ENCODE measurements at places on chromosomes 2 and 18.

GRCh38 chr2:151506170-151506569 is 96.5 kb downstream of the RIF1 start:
- no peak for DNase-seq

- DNase-seq: no peak
These were observed 105.1 kb downstream of the HNRNPLL start for GRCh38 chr2:38497670-38498037.

GRCh38 chr2:143909577-143910353 is 610.2 kb downstream of the ZEB2 start:
- no peak for DNase-seq

GRCh38 chr18:6668836-6669235 is 60.7 kb upstream of the ARHGAP28 start:
- DNase-seq: no peak

GRCh38 chr2:11537951-11538350 is 4.1 kb downstream of the GREB1 start:
- no peak for DNase-seq

- DNase-seq: no peak
These were observed 70.4 kb upstream of the HDAC4 start for GRCh38 chr2:239471011-239471792.

GRCh38 chr2:75007819-75008218 is 49.4 kb downstream of the POLE4 start:
- DNase-seq: peak; percentile 93

GRCh38 chr2:18998491-18998890 is 359.9 kb downstream of the OSR1 start:
- DNase-seq: no peak

GRCh38 chr2:74763962-74764428 is 69.9 kb upstream of the HK2 start:
- DNase-seq: no peak

GRCh38 chr2:853203-853870 is 97.3 kb upstream of the SNTG2 start:
- DNase-seq: no peak

DNA sequence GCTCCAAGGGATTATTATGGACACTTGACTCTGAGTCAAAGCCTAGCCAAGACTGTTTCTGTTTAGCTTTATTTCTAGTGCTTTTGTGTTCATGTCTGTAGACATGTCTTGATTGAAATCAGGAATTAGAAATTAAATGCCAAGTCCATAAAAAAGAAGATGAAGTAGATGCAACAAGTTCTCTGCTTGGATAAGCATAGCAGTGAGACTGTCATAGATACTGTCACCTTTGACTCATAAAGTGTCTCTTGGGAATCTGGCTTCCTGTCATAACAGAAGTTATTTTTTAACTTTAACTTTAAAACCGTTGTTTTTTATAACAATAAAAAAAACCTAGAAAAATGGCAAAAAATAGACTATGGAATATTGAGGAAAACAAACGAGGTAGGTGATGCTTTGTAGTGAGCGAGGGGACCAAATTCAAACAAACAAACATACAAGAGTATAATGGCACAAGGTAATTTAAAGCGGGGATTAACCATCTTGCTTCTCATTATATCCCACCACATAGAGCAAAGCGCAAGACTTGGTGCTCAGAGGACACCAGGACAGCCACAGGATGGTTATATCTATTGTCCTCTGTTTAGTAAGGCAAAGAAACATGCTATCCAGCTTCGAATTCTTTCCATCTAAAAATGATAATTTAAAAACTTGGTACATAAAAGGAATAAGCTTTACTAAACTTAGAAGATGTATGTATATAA is 64.6 kb downstream of the CD226 start:
- DNase-seq: no peak

- no peak for DNase-seq
These were observed 192.4 kb upstream of the ERBB4 start for GRCh38 chr2:212730994-212731393.

- no peak for DNase-seq
These were observed 14.0 kb downstream of the KIF1A start for GRCh38 chr2:240806006-240806405.

DNA sequence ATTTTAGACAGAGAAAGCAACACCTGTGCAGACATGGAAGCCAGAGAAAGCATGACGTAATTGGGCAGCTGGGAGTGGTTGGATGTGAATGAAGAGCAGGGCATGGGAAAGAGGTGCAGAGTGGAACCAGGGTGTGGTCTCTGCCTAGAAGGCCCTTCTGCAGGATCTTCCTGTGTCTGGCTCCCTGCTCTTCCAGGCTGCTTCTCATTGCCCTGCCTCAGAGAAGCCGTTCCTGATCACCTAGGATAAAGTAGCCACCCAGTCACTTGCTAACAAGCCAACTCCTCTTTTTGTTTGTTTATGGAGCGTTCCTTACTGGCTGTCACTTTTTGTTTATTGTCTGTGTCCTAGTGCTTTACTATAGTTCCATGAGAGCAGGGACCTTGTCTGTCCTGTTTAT is 28.5 kb downstream of the GALNT1 start:
- DNase-seq: no peak

DNA sequence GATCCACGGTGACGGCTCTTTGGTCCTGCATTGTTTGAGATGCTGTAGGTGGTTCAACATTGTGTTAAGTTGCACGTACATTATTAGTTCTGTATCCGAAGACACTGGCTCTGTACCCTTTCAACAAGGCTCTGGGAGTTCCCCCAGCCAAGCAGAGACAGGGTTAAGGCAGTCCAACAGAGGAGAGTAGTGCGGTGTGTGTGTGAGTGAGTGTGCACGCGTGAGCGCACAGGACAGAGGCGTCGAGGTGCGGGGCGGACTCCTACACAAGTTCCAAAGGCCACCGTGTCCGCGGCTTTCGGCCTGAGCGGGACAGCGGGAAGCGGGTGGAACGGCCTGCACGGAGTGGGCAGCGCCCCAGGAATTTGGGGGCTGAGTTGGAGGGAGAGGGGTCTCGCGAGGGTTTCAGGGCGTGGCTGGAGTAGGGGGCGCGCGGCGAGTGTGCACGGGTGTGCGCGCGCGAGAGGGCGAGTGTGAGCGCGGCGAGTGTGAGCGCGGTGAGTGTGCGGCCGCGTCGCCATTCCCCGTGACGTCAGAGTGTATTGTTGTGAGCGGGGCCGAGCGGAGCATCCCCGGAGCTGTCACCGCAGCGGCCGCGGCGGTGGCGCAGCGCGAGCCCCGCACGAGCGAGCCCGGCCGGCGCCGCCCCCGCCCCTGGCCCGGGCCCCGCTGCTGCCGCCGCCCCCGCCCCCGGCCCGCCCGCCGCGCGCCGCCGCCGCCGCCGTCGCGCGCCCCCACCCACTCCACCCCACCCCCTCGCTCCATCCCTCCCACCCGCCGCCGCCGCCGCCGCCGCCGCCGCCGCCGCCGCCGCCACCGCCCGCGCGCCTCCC is at the start of gene ASXL3:
Gene ASXL3 (plus strand): TSS at position 535 of the 833 bp plus-strand sequence. CDS start 413 bp downstream, outside the sequence.
- DNase-seq: no peak

DNA sequence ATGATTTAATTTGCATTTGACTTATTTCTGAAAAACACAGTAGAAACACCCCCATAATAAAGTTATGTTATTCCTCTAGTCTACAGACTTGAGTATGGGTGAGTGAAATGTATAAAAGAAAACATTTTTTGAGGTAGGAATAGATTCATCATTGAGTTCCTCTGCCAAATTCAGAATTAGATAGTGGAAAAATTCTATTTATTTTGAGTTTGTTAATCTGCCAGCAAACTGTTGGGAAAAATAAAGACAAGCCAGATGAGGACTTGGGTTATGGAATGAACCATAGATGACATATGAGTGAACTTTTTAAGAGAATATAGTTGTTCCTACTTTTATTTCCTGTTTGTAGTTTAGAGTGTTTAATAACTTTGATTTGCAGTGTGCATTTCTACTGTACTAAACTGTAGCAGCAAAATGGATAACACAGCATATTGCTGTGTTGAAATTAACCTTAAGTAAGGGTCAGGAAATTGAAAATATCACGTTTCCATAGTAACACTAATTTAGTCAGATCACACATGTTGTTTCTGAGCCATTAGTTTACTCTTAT is 35.6 kb upstream of the PNPT1 start:
- no peak for DNase-seq

- no peak for DNase-seq
These were observed 119.8 kb downstream of the NDUFA10 start for GRCh38 chr2:239905306-239905705.

DNA sequence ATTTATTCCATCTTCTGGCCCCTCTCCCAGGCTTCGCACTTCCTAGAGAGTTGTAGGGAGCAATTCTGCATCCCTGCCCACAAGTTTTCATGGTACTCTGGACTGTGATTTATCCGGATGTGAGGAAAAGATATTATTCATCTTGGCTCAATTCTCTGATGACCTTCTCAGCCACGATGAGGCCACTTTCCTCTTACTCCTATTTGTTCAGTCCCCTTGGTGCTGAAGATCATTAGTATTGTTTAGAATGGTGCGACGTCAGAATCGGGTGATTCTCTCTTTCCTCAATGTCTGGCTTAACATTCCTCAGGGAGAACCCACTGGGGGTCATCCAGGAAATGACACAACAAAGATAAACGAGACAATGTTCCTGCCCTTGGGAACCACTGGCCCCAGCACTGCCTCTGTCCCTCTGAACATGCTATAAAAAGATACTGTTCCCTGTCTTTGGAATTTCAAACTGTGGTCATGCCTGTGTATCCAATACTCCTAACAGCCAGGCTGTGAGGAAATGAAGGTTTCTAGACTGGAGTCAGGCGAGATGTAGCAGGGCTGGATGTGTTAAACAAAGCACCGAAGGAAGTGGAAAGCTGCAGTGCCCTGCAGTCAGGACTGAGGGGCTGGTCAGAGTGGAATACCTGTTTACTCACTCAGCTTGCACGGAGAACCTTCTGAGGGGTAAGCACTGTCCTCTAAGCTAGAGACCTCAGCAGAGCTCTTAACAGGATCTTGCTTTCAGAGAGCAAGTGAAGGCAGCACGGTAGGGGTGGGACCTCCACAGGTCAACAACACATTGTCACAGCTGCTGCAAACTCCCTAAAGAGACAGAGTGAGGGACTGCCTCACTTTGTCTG is 12.9 kb upstream of the GLI2 start:
- DNase-seq: no peak

- DNase-seq: no peak
These were observed 375.5 kb downstream of the PTH2R start for GRCh38 chr2:208782097-208782496.

GRCh38 chr18:56309104-56309503 is 329.3 kb downstream of the TXNL1 start:
- no peak for DNase-seq

GRCh38 chr2:187117483-187117882 is 268.5 kb upstream of the ZSWIM2 start:
- DNase-seq: no peak

GRCh38 chr2:214904176-214904575 is 94.7 kb upstream of the BARD1 start:
- DNase-seq: no peak

- no peak for DNase-seq
These were observed 58.7 kb upstream of the GAREM2 start for GRCh38 chr2:26114151-26114550.

- no peak for DNase-seq
These were observed 7.9 kb downstream of the PMAIP1 start for GRCh38 chr18:59907660-59908059.

- DNase-seq: no peak
These were observed 200.5 kb downstream of the ACKR3 start for GRCh38 chr2:236769981-236770671.

- DNase-seq: no peak
These were observed 525.2 kb downstream of the TNS1 start for GRCh38 chr2:217477583-217477982.

DNA sequence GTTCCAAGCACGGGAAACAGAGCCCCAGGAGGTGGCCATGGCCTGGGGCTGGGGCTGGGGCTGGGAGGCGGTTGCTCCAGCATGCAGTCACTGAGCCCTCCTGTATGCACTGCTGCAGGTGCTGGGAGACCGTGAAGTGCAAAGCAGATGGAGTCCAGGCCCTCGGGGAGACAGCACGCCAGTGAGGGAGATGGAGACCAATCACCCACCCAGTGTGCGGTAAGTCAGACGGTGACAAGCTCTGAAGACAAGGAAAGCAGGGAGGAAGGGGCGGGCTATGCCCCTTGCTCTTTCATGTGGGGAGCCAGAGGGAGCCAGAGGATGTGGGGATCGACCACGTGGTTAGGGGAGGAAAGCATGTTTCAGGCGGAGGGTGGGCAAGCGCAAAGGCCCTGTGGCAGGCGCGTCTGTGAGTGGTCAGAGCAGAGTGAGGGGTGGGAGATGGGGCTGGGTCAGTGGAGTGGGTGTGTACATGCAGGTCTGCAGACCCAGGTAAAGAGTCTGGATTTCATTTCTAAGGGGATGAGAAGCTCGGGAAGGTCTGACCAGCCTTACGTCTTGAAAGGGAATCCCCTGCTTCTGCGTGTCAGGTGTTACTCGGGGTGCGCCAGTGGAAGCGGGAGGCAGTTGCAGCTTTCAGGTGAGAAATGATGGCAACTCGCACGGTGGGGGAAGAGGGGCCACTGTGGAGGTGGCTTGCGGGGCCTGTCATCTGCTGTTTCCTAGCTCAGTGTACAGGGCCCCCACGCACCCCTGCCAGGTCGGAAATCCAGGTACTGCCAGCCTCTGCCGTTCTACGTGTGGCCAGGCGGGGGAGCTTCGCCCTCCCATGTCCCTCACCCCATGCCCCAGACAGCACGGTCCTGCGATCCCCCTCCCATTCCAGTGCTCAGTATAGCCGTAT is 19.4 kb downstream of the RRM2 start:
- DNase-seq: peak; percentile 30

DNA sequence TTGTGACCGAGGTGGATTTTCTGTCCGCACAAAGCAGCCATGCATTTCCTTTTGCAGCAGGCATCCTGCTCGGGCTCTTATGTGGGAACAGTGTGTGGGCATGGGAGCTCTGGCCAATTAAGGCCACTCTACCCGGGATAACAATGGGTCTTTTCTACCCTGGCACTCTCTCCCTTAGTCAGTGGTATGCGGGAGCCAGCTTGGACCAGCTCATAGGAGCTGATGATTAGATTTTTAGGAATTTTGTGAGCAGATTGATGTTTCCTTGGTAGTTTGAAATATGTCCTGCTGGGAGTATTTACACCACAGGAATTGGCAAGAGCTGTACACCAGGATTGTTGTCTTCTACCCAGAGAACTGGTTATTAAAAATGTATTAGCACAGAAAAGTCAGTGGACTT is 89.3 kb downstream of the SPP2 start:
- no peak for DNase-seq

DNA sequence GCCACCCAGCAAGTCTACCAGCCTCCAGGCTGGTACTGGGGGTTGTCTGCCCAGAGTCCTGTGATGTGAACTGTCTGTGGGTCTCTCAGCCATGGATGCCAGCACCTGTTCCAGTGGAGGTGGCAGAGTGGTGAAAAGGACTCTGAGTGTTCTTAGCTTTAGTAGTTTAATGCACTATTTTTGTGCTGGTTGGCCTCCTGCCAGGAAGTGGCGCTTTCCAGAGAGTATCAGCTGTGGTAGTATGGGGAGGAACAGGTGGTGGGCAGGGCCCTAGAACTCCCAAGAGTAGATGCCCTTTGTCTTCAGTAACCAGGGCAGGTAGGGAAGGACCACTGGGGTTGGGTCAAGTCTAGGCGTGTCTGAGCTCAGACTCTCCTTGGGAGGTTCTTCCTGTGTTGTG is 356.7 kb downstream of the STK39 start:
- DNase-seq: no peak

GRCh38 chr2:195022508-195022830 is 634.6 kb upstream of the SLC39A10 start:
- no peak for DNase-seq

GRCh38 chr18:62332964-62333695 is 8.0 kb downstream of the TNFRSF11A start:
- DNase-seq: no peak
